ENCODE measurements at places on chromosomes 13 and 19.

DNA sequence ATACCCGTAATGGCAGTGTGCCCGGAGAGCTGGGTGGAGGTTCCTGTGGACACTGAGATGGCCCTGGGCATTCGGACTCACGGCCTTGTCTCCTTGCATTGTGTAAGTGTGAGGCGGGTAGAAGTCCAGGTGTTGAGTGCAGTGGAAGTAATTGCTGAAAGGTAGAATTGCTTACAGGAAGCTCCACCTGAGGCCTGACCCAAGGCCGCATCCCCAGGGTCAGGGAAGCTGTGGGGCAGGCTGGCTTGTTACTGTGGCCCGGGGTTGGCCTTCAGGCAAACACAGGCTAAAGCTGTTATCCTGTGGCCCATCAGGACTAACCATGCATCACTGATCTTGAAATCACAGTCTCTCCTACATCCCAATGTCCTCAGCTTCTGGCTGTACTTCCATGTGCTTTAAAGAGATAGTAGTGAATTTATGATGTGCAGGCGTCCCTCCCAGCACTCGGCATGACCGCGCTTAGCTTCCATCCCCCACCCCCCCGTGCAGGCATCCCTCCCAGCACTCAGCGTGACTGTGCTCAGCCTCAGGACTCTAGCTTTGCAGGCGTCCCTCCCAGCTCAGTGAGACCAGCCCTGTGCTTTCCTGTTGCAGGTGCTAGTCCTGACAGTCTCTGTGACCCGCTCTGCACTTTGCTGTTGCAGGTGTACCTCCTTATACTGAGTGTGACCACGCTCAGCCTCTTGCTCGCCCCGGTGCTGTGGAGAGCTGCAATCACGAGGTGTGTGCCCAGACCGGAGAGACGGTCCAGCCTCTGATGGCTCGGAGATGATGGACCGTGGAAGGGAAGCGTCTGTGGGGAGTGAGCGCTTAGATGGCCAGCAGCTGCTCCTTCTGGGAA, 35.6 kb upstream of the TFDP1 start:
- no peak for DNase-seq

GRCh38 chr19:49430678-49431329, 5.6 kb downstream of the GFY start:
- DNase-seq: no peak

- DNase-seq: no peak
These were observed 419.4 kb downstream of the UQCRFS1 start for GRCh38 chr19:28793391-28794168.

- DNase-seq: no peak
These were observed 59.2 kb downstream of the STK24 start for GRCh38 chr13:98517576-98518310.

DNA sequence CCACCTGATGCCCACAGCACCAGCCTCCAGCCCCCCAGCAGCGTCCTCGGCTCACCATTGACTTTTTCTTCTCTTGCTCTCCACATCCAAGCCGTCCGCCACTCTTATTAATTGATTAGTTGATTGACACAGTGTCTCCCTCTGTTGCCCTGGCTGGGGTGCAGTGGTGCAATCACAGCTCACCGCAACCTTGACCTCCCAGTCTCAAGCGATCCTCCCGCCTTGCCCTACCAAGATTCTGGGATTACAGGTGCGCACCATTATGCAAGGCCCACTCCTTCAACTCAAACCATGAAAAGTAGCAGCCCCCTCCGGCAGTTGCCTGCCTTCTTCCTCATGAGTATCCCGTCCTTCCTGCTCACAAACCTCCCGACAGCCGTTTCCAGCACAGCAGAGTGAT, 921 bp upstream of the TEX29 start:
- DNase-seq: no peak

GRCh38 chr13:43136920-43137575, 113.7 kb downstream of the DNAJC15 start:
- no peak for DNase-seq

GRCh38 chr13:43307921-43308433, 284.6 kb downstream of the DNAJC15 start:
- no peak for DNase-seq

DNA sequence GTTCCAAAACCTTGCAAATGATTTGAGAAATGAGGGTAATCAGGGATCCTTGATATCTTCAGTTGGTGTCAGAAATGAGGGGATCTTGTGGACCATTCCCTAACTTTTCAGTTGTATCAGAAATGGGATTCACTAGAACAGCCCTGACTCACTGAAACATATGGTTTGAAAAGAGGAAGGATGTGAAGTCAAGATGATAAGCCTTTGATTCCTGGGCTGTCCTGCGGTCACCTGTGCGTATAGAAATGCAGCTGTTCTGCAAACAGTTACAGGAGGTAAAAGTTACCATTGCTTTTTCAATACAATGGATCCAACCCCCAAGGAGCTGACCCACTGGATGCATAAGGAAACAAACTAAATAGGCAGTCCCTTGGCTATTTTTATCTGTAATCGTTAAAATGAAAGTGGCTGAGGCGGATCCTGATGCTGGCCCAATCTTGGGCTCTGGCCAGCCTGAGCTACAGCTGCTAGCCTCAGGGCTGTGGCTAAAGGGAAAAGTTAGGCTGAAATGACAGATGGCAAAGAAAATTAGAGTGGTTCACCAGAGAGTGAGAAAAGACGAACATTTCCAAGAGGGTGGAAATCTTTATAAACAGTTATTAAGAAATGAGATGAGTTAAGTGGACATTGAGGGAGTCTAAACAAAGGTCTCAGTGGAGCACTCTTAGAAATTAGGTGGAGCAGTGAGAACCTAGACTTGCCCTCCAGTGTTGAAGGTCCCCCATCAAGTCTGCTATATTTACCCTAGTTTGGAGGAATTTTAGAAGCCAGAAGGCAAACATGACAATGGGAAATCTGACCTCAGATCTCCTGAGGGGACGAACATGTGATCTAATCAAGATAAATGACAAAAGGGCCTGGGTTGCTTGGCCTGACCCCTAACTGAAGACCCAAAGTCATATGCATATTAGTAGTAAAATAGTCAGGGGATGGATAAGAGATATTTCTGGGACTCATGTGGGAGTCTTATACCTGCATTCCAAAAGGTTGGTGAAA, 7.6 kb downstream of the SIGLECL1 start:
- no peak for DNase-seq

DNA sequence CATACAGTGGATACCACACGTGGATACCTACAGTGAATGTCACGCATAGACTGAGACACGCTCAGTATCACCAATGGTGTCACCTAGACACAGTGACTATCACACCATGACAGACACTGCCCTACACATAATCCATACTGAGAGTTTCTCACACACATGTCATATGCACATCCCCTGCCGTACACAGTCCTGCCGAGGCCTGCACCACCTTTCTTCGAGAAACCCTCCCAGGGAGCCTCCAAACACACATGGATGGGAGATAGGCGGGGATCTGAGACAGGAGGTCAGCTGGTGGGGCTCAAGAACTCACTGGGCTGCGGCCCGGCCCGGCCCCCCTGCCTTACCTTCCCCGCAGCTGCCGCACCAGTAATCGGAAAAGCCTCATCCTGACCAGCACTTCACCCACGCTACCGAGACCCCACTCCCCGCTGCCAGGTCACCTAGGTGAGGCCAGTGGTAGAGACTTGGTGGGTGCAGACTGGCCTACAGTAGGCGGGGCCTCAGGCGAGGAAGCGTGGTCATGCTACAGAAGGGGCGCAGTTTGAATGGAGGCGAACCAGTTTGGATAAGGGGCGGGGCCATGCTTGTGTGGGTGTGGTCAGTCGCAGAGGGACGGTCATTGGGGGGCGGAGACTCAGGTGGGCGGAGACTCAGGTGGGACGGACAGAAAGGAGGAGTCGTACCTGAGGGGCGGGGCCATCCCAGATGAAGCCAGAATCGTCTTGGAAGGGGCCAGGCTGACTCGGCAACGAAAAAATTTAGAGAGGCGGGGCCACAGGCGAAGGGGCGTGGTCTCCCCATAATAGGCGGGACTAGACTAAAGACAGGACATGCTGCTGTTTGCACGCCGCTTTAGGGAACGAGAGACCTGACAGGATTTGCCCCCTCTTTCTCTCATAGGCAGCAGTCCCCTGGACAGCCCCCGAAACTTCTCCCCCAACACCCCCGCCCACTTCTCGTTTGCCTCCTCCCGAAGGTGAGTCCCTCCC, 2.1 kb downstream of the MAST1 start:
- no peak for DNase-seq

- DNase-seq: no peak
These were observed 15.4 kb downstream of the CEBPA start for GRCh38 chr19:33286899-33287298.

- no peak for DNase-seq
These were observed 1.9 kb downstream of the LDLR start for GRCh38 chr19:11090997-11091702.

- no peak for DNase-seq
These were observed 412.0 kb downstream of the SLITRK1 start for GRCh38 chr13:83470133-83470797.

GRCh38 chr13:76014406-76015318, 378.5 kb downstream of the LMO7 start:
- no peak for DNase-seq

- DNase-seq: no peak
These were observed 579 bp downstream of the ZNF566 start for GRCh38 chr19:36488846-36489117.

- no peak for DNase-seq
These were observed 6.3 kb downstream of the EEF1AKMT1 start for GRCh38 chr13:20767309-20767943.

DNA sequence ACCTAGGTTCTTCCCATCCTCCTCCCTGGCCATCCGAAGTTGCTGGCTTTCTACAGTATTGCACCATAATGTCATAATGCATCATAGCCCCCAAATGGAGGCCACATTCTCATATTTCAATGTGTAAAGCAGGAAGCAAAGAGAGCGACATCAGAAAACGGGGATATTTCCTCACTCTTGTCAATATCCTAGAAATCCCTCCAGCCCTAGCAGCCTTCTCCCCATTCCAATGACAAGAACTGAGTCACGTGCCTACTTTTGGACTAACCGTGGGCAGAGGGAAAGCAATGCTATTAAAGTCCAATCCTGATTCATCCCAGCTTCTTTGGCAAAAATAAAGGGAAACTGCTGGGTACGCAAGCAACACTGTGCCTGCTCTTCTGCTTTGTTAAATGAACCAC, 4.3 kb upstream of the RAP2A start:
- DNase-seq: no peak

DNA sequence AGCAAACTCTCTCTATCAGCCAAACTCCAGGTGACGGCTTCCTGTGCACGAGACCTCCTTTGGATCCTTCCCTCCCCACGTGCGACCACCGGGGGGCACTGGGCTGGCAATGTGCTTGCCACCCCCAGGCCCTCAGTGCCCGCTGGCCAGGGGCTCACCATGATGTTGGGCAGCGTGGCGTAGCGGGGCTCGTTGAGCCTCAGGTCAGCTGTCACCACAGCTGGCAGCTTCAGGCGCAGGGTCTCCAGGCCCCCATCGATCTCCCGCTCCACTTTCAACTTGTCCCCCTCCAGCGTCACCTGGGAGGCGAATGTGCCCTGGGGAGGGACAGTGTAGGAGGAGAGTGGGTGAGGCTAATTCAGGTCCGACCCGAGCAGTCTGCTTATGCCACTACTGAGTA, 4.8 kb upstream of the VSIG10L start:
- DNase-seq: no peak

GRCh38 chr13:30882026-30882850, 23.8 kb upstream of the MEDAG start:
- DNase-seq: no peak

- no peak for DNase-seq
These were observed 14.5 kb downstream of the KPNA3 start for GRCh38 chr13:49777746-49778614.

DNA sequence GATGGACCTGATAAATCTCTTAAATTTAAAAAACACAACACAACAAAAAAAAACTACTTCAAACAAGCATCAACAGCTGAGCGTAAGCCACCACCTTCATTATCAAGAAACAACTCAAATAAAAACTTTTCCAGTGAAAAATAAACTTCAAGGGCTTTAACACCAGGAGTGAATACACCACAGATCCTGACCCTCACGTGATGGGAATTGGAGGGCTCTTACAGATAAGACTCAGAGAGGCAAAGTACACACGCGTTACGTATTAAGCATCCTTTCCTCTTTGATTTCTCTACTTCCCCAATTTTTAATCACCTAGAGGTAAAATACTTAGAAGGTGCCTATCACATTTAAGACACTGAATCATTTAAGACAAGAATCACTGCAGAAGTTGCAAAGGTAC, 573 bp upstream of the STARD13 start:
- DNase-seq: no peak

DNA sequence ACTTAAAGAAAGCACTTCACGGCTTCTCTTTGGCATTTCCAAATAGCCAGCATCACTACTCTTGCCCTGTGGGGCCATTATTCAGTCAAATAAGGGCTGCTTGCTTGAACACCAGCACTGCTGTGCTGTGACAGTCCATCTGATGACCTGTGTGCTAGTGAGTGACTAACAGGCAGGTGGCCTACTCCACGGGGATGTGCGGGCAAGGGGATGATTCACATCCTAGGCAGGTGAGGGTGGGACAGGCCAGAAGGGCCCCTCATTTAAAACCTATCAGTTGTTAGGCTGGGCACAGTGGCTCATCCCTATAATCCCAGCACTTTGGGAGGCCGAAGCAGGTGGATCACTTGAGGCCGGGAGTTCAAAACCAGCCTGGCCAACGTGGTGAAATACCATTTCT, 8.2 kb downstream of the CCNE1 start:
- DNase-seq: no peak

DNA sequence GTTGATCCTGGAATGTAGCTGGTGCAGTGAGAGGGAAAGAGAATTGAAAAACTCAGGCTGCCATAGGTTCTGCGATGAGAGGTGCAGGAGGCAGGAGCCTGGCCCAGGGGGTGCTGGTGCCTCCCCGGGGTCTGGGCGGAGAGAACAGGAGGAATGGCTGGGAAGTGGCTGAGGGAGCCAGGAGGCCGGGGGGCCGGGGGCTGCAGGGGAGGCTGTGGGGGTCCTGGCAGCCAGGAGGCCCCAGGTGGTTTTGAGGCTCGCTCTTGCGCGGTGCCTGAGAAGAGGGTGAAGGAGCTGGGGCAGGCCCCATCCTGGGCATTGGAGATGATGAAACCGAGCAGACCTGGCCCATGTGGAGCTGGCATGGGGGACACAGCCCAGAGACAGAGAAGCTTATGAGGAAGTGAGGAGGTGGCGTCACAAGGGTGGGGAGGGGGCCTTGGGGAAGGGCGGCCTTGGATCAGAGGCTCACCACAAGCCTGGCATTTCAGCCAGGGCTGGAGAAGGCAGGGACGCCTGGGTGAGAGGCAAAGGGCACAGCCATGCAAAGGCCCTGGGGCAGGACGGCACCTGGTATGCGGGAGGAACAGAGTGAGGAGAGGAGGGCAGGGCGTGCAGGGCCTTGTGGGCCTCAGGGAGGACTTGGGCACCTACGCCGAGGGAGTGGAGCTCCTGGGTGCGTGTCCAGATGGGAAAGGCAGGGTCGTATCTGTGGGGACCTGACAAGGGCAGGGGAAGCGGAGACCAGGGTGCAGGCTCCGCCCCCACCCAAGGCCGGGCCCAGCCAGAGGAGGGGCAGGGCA, 1.3 kb upstream of the TEKTIP1 start:
- DNase-seq: no peak

Measured in activated CD4-positive, alpha-beta T cell treated with anti-CD3 and anti-CD28 coated beads for 1 hour (primary cell).